Lower leg skin (tissue), 4 donors: ENCODE measurements at places on chromosomes 12 and 14. TPM values are rescaled to one million over a fixed set of nuclear protein-coding genes. Genes with fewer than 3 reads are reported as not detected.
A peak's percentile ranks its signal among the peaks of the same experiment; 100 is the strongest.

- no peak for DNase-seq
Observed at GRCh38 chr14:99857551-99857950, 64.3 kb downstream of the EML1 start.

Gene MANSC4
- total RNA-seq = not detected

DNA sequence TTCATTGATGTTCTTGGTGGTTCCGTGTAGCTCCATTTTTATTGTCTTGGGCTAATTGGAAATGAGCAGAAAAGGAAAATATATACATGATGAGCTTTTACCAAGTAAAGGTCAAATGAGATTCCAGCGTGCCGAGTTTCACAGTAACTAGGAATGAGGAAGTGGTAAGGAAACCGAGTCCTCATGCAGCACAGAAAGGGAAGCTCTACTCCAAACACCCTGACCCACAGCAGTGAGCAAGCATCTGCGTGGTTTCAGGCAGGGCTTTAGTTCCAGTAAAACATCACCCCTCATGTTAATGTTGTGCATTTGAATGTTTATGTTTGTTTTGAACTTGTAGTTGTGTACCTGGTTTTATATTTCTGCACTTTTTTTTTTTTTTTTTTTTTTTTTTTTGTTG is 208.0 kb downstream of the SLC41A2 start:
- peak; percentile 57 for DNase-seq

GRCh38 chr14:38224338-38224737 is 16.6 kb downstream of the SSTR1 start:
- DNase-seq = no peak

DNA sequence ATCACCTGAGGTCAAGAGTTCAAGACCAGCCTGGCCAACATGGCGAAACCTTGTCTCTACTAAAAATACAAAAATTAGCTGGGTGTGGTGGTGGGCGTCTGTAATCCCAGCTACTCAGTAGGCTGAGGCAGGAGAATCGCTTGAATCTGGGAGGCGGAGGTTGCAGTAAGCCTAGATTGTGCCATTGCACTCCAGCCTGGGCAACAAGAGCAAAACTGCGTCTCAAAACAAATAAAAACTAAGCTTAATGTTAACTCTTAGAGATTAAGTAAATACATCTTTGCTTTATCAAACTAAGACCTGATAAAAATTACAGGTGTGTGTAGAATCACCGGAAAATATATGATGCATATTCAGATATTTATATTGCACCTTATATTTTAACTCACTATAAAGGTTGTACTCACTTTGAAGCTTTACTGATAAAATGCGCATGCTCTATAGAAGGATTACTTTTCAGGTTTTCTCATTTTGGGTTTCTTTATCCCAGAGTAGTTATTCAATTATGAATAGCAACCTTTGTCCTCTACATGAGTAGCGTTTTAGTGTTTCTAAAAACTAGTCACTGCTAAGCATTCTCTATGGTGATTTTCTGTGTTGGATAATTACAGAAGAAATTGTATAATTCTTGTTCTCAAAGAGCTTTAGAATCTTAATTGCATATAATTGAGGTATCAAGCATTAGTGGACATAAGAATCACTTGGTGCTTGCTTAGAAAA is 9.4 kb downstream of the ARID4A start:
- DNase-seq = no peak
